ENCODE measurements at places on chromosomes 7 and 10. TPM values are rescaled to one million over a fixed set of nuclear protein-coding genes. Genes with fewer than 3 reads are reported as not detected.

DNA sequence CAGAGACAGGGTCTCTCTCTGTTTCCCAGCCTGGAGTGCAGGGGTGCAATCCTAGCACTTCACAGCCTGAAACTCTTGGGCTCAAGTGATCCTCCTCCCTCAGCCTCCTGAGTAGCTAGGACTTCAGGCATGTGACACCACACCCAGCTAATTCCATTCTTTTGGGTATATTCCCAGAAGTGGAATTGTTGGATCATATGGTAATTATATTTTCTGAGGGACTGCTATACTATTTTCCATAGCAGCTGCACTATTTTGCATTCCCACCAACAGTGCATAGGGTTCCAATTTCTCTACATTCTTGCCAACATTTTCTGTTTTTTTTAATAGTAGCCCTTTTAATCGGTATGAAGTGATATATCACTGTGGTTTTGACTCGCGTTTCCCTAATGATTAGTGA is 30.0 kb upstream of the RAB11FIP2 start:
- no peak for DNase-seq

DNA sequence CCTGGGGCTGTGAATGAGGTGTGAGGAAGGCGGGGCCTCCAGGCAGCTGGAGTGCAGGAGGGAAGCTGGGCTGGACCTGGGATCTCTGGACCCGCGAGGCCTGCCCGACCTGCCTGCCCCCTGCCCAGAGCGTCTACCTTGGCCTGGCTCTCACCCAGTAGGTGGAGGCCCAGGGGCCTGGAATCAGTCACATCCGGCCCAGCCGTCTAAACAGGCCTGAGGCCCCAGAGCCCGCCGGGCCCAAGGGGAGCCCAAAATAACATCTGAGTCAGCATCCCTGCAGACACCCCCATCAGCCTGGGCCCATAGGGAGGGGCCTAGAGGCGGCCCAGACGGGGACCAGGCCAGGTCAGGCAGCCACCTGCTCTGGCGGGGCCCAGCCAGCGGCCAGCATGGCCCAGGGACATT is 15.1 kb upstream of the ELN start:
- DNase-seq, result no peak

DNA sequence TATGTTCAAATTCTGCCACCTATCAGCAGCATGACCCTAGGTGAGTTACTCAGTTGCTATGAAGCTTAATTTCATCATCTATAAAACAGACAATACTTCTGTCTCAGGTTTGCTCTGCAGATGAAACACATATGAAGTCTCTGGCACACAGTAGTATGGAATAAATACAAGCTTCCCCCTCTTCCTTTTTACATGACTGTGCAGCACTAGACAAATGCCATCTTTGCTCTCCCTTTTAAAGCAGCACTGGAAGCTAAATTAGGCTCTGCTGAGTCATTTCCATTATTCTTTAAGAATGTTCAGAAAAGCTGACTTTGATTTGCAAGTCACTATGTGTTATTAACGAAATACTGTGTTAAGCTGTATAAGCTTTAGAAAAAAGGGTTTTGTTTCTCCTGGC is 40.7 kb upstream of the ANAPC16 start:
- DNase-seq, result no peak

DNA sequence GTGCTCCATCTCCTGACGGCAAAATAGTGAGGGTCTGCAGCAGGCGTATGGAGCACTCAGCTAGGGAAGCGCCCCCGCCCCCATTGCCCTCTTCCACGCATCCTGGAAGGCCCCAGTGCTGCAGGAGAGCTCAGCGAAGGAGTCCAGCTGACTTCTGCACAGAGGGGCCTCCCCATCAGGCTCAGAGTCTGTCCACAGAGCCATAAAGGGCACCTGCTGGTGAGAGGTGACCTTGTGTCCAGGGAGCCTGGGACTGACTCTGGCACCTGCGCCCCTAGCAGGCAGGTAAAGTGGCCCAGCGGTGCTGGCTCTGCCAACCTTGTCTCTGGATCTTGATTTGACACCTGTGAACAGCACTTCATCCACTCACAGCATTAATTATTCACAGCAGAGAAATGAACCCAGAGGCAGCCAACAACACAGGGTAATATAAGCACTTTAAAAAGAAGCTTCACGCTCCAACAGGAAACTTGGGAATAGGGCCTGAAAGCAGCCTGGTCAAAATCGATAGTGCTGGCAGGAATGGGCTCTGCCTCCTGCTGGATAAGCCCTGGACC is 59.6 kb downstream of the VOPP1 start:
- no peak for DNase-seq

DNA sequence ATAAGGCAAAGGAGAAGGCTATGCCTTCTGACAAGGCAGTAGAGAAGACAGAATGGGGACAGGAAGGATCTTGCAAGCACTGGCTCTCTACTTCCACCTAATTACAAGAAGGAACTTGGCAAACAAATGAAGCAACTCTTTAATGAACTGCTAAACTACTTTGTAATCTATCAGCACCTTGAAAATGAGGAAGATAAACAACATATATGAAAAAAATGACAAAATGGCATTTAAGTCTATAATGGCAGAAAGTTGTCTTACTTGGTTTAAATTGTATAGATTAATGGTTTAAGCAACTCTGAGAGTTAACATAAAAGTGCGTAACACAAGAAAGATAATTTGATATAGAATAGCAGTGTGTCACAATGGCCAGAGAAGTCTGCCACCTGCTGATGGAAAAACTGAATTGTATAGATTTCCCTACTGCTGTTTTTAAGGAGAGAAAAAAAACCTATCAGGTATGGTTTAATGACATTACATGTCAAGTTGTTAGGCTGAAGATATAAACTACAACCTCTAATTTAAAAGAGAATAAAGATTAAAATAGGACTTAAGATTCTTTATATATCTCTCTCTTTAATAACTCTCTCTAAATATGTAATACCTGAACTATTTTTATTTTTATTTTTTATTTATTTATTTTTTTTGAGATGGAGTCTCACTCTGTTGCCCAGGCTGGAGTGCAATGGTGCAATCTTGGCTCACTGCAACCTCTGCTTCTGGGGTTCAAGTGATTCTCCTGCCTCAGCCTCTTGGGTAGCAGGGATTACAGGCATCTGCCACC is 11.8 kb downstream of the NT5C3A start:
- peak; percentile 27 for DNase-seq

The ANXA8 gene
- not detected for total RNA-seq

DNA sequence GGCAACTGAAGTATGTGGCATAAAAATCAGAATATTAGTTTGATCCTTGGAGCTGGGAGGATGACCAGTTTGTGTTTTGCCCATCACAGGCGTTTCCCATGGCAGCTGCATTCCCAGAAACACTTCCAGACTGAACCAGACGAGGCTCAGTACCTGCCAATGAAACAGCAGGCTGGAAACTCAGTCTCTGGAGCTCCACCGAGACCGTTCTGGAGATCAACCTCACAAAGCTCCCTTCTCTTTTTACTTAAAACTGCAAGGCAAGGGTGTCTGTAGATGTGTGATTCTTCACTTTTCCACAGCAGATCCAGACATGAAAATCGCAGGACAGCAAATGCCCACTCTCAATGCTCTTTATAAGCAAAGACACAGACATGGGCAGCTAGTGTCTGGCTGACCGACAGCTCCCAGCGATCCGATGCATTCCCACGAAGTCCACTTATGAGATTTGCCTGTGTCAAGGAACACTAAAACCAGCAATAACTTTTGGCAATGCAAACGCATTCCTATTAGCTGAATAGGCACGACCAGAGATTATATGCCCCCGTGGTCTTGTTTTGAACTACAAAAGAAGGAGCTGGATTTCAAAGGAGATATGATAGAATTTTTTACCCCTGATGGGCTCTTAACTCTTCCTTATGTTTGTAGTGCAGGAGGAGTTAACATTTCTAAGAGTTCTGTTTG is 72.6 kb downstream of the ADAM12 start:
- no peak for DNase-seq

GRCh38 chr10:123999956-124000615 is 93.3 kb downstream of the CHST15 start:
- no peak for DNase-seq

GRCh38 chr7:15802425-15802824 is 115.9 kb upstream of the MEOX2 start:
- DNase-seq, result no peak

The CPA2 gene
- total RNA-seq, result not detected

The GIMAP1 gene
- total RNA-seq, result not detected

The FAM237B gene
- total RNA-seq, result not detected

The SEC31B gene
- total RNA-seq, result 3.9 TPM

DNA sequence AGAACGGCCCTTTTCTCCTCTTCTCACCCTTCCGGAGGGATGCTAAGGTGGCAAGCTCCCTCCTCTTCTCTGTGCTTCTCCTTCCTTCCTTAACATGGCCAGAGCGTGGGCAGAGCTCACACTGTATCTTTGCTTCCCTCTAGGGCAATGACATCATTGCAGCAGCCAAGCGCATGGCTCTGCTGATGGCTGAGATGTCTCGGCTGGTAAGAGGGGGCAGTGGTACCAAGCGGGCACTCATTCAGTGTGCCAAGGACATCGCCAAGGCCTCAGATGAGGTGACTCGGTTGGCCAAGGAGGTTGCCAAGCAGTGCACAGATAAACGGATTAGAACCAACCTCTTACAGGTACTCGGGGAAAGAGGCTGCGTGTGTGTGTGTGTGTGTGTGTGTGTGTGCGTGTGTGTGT is 36.6 kb downstream of the AP3M1 start:
- peak; percentile 72 for DNase-seq
